Esophagus (tissue), 2 donors: ENCODE measurements at places on chromosomes 5 and 9. TPM values are rescaled to one million over a fixed set of nuclear protein-coding genes. Genes with fewer than 3 reads are reported as not detected.

SPATA31D4 gene
- polyA plus RNA-seq, result not detected

SLIT3 gene
- polyA plus RNA-seq, result 2.0 TPM

PPP1R2B gene
- polyA plus RNA-seq, result not detected

BARHL1 gene
- not detected for polyA plus RNA-seq

PTGDS gene
- 18.4 TPM for polyA plus RNA-seq

OR1Q1 gene
- not detected for polyA plus RNA-seq

LAMC3 gene
- polyA plus RNA-seq, result 1.2 TPM

MYMK gene
- polyA plus RNA-seq, result not detected

AGXT2 gene
- polyA plus RNA-seq, result not detected

OR1L6 gene
- polyA plus RNA-seq, result not detected

MOB3B gene
- 2.5 TPM for polyA plus RNA-seq

SLC6A19 gene
- polyA plus RNA-seq, result not detected

TMEM167A gene
- polyA plus RNA-seq, result 28.4 TPM

EDIL3 gene
- 2.7 TPM for polyA plus RNA-seq

NMUR2 gene
- 0.06 TPM for polyA plus RNA-seq

FAM169A gene
- polyA plus RNA-seq, result 0.28 TPM

PRDM9 gene
- polyA plus RNA-seq, result not detected

SCGB3A1 gene
- polyA plus RNA-seq, result 6.1 TPM

ECM2 gene
- 0.84 TPM for polyA plus RNA-seq

SUSD3 gene
- polyA plus RNA-seq, result 0.83 TPM

FREM1 gene
- polyA plus RNA-seq, result 0.13 TPM
